ENCODE measurements at places on chromosomes 7 and 10.

DNA sequence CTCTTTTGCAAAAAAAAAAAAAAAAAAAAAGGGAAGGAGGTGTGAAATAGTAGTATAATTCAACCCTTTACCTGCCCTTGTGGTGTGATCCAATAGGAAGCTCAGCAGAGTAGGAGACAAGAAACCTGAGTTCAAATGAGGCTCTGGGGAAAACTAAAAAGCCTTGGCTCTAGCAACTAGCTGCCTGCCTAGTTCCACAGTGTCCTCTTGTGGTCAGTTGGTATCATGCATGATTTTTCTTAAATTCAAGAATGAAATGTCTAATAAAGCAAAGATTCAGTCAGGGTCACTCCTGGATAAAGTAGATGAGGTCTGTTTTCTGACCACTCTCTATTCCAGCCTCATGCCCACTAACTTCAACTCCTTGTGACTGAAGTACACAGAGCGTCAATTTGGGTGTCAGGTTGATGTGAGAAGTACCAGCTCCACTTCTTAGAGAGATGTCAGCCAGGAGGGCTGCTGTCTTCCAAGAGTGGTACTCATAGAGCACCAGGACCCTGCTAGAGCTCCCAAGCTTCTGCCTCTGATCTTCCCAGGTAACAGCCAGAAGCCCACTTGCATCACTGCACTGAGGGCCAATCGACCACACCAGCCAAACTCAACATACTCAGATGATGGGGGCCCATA lies 10.5 kb downstream of the LSM5 start:
- peak; percentile 59 for DNase-seq

GRCh38 chr10:34081347-34081743 lies 733.8 kb downstream of the PARD3 start:
- no peak for DNase-seq

DNA sequence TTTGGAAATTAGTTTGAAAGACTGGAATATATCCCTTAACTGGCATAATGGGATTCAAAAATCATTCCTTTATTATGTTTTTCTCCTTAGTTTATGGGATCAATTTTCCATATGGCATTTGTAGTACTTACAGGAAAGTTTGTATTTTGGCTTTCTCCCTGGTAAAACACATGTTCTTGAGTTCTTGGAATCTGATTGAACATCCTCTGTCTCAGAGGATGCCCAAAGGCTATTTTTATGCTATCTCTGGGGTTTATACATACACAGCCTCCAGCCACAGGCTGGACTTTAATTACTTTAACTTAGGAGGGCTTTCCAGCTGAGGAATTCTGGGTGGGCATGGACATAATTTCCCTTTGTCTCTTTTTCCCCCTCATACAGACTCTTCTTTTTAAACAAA lies 236.4 kb downstream of the HGF start:
- no peak for DNase-seq

- no peak for DNase-seq
Observed at GRCh38 chr7:25638590-25639244, 410.4 kb upstream of the NPVF start.

DNA sequence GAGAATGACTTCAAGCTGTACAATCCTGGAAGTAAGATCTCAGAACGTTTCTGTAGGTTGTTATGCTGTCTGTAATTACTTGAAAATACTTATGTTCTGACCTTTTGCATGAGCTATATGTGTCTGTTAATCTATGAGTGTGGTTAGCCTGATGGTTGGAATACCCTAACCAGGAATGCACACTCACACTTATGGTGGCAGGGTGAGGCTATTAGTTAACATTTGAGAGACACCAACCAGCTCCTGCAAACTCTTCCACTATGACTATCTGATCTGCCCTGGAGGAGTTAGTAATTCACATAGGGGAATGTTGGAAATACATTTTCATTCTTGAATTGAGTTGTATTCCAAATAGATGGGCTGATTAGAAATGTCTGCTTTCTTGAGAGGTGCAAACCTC lies 450.3 kb downstream of the INHBA start:
- no peak for DNase-seq

GRCh38 chr7:83096065-83096580 lies 66.6 kb downstream of the PCLO start:
- no peak for DNase-seq

DNA sequence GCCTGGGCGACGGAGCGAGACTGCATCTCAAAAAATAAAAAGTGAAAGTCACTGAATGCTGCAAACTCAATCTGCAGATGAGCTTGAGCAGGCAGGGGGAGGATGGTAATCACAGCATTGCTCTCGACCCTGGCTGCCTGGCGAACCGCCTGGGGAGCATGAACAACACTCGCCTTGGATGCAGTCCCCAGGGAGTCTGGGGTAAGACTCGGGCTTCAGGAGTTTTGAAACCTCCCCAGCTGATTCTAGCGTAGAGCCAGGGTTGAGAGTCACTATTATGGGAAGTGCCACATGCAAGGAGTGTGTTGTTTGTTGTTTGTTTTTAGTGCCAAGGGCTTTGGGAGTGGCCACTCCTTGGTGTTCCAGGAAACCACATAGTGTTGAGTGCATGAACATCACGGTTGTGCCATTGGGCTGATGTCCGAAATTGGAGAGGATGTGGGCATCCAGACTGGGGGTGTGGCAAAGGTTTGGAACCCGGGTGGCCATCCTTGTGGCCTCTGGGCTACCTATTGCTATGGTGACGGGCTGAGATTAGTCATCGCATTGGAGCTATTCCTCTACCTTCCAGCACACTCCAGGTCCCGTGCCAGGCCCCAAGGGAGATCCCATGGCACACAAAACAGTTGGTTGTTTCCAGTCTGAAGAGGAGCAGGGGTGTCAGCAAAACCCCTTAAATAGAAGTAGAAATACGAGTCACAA lies 92.6 kb downstream of the RGS10 start:
- no peak for DNase-seq

GRCh38 chr10:100781145-100781665 lies 35.8 kb downstream of the PAX2 start:
- DNase-seq, result peak; percentile 56

DNA sequence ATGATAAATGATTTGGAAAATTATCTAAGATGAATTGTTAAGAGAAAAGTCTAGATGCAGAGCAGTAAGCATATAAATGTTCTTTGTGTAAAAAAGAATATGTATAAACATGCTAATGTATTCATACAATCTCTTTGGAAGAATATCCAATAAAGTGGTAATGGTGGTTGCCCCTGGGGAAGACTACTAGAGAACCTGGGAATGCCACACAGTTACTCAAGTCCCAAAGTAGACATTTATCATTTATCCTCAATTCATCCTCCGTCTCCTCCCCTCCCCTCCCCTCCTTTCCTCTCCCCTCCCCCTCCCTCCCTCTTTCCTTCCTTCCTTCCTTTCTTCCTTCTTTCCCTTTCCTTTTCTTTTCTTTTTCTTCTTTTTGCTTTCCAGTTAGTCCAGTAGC lies 51.7 kb downstream of the LRRC18 start:
- no peak for DNase-seq

- DNase-seq, result no peak
Observed at GRCh38 chr7:157898802-157899505, 562.1 kb downstream of the DNAJB6 start.

- DNase-seq, result no peak
Observed at GRCh38 chr10:101625821-101626412, 37.8 kb downstream of the DPCD start.

DNA sequence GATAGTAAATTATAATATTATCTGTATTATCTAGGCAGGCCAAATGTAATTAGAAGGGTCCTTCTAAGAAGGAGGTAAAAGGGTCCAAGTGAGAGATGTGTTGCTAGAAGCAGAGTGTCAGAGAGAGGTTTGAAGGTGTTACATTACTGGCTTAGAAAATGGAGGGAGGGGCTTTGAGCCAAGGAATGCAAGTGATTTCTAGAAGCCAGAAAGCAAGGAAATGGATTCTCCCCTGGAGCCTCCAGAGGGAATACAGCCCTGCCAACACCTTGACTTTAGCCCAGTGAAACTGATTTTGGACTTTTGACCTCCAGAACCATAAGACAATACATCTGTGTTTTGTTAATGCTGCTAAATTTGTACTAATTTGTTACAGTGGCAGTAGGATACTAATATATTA lies 97.9 kb upstream of the IL6 start:
- no peak for DNase-seq

DNA sequence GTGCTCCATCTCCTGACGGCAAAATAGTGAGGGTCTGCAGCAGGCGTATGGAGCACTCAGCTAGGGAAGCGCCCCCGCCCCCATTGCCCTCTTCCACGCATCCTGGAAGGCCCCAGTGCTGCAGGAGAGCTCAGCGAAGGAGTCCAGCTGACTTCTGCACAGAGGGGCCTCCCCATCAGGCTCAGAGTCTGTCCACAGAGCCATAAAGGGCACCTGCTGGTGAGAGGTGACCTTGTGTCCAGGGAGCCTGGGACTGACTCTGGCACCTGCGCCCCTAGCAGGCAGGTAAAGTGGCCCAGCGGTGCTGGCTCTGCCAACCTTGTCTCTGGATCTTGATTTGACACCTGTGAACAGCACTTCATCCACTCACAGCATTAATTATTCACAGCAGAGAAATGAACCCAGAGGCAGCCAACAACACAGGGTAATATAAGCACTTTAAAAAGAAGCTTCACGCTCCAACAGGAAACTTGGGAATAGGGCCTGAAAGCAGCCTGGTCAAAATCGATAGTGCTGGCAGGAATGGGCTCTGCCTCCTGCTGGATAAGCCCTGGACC lies 59.6 kb downstream of the VOPP1 start:
- no peak for DNase-seq

- DNase-seq, result no peak
Observed at GRCh38 chr7:157044147-157044687, 33.8 kb upstream of the MNX1 start.

GRCh38 chr7:24978843-24979469 lies 1.0 kb downstream of the OSBPL3 start:
- DNase-seq, result peak; percentile 25

DNA sequence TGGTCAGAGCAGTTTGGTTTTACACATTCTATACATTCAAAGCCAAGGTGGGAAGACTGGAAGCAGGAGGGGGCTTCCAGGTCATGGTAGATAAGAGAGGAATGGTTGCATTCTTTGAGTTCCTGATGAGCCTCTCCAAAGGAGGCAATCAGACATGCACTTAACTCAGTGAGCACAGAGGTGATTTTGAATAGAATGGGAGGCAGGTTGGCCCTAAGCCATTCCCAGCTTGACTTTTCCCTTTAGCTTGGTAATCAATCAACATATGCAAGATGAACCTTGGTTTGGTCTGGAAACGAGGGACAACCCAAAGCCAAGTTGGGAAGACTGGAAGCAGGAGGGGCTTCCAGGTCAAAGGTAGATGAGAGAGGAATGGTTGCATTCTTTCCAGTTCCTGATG lies 31.4 kb downstream of the TCERG1L start:
- peak; percentile 18 for DNase-seq

DNA sequence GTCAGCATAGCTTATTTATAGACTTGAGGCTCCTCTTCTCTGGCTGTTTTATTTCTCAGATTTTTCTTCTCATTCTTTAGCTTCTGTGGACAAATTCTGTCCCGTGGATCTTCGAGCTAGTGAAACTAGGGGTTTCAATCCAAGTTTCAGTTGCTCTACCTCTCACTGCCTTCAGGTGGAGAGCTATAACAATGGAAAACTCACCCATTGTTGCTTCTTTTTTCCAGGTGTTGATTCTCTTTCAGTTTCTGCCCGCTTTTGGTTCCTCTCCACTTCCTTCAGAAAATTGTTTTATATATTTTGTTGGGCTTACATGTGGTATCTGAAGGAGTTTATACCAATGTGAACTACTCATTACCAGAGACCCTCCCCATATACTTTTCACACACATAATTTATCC lies 266.1 kb downstream of the TCF7L2 start:
- DNase-seq, result peak; percentile 50

GRCh38 chr10:14873090-14873760 lies 5.4 kb upstream of the SUV39H2 start:
- DNase-seq, result no peak

- no peak for DNase-seq
Observed at GRCh38 chr10:79262959-79263746, 84.1 kb upstream of the PPIF start.

DNA sequence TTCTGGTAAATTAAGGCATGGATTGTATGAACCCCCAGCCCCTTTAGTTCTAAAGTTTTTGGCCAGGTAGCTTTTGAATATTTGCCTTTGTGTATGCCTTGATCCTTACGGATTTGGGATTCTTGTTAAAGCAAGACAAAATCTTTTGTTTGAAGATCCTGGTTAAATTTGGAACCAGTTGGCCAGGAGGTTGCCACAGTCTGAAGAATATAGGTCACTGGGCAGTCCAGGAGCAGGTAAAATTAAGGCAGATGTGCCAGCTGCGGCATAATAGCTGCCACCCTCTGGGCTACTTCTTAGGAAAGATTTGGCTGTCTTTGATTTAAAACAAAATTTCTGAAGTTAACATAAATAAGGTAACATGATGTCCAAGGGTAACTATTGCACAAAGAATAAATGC lies 192.3 kb downstream of the SUGCT start:
- DNase-seq, result no peak

GRCh38 chr10:12985347-12985746 lies 16.2 kb downstream of the CCDC3 start:
- no peak for DNase-seq

GRCh38 chr10:11197266-11197712 lies 179.6 kb downstream of the CELF2 start:
- DNase-seq, result peak; percentile 50

DNA sequence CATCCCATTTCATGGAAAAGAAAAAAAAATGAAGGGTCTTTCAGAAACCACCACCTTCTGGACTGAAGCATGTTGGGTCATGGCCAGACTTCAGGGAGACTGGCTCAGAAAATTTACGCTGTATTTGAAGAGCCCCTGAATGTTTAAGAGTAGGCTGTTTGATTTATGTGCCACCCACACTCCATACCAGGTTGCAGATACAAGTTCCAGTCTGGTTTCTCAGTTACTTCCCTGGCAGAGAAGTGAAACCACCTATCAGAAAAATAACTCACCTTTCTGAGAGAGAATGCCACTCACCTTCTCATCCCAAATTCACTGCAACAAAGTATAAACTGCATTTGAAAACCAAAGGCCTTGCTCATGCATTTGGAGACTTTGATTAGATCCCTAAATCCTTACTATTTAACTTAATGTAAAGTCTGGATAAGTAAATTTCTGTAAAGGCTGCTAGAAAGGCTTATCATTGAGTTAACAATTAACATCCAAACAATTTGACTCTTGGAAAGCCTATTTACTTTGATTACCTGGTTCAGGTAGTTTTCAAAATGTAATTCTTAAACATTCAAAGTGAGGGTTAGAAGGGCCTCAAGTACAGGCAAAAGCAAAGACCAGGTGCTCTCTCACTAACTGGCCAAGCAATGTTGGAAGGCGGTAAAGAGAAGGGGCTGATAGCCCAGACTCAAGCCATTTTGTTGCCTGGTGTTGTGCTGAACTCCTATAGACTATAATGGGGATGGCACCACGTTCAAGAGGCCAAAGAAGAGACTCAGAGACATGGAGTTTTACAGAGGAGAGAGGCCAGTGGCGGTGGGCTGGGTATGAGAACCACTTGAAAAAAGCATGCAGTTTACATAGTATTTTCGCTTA lies 12.8 kb upstream of the ADD3 start:
- DNase-seq, result no peak

GRCh38 chr10:4941540-4942330 lies 21.5 kb upstream of the AKR1C1 start:
- DNase-seq, result no peak

- no peak for DNase-seq
Observed at GRCh38 chr7:132135746-132136385, 440.4 kb downstream of the PLXNA4 start.
